ENCODE measurements at places on chromosomes 3 and 15. TPM values are rescaled to one million over a fixed set of nuclear protein-coding genes. Genes with fewer than 3 reads are reported as not detected.

DNA sequence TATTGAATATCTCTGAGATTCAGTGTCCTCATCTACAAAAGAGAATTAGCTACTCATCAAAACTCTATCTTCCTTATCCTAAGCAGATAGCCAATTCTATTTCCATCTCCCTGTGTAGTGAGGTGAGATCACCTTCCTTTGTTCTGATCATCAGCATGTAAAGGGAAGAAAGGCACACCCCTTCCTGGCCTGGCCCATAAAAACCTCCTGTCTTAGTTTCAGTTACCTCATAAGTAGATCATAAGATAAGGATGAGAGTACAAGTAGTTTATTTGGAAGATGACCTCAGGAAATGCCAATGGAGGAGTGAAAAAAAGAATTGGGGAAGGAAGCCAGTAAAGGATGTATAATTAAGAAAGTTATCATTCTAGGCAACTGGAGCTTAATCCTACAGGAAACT is 114.5 kb upstream of the GADL1 start:
- H3K27me3 ChIP-seq = no peaks in the 10 kb centered on the region
- DNase-seq = peak; percentile 10
- H3K36me3 ChIP-seq = no peaks in the 10 kb centered on the region

DNA sequence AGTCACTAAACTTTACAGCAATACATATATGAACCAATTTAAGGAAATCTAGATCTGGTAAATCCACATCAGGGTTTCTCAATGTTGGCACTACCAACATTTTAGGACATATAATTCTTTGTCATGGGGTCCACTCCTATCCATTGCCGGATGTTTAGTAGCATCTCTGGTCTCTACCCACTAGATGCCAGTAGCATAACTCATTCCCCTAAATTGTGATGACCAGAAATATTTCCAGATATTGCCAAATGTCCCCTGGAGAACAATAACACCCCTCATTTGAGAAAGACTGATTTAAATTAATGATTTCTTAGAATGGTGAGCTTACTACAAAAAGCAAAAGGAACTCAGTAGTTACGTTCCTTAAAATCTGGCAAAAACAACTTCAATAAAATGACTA is 23.1 kb upstream of the ANKRD28 start:
- H3K36me3 ChIP-seq = no peaks in the 10 kb centered on the region
- no peak overlapping the region for H3K4me3 ChIP-seq
- no peak overlapping the region for H3K27ac ChIP-seq
- H3K27me3 ChIP-seq = no peaks in the 10 kb centered on the region

DNA sequence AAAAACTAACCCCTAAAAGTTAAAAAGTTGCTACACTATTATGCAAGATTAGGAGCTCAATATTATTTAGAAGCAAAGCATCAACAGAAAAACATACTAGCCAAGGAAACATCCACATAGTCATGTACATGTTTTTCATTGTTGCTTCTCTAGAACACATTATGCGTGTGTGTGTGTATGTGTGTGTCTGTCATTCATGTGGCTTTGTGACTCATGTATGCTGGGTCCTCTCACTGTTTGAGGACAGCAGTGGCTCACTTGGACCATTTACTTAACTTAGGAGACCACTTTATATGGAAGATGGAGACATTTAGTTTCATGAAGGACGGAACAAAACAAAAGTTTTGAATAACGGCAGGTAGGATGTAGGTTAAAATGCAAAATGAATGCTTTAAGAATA is 219.4 kb upstream of the THBS1 start:
- no peak overlapping the region for H3K27ac ChIP-seq
- H3K36me3 ChIP-seq = no peaks in the 10 kb centered on the region
- no peaks in the 10 kb centered on the region for H3K27me3 ChIP-seq
- peaks cover 59% of the 10 kb centered on the region for H3K4me1 ChIP-seq

GRCh38 chr3:152328841-152329240 is 60.1 kb downstream of the MBNL1 start:
- peaks cover 44% of the 10 kb centered on the region for H3K4me1 ChIP-seq
- DNase-seq = peak; percentile 69
- no peaks in the 10 kb centered on the region for H3K27me3 ChIP-seq
- H3K27ac ChIP-seq = peak overlapping the region; percentile 51
- no peak overlapping the region for H3K4me3 ChIP-seq
- peaks cover 24% of the 10 kb centered on the region for H3K36me3 ChIP-seq

- H3K4me3 ChIP-seq = no peak overlapping the region
- H3K27ac ChIP-seq = peak overlapping the region; percentile 17
- no peaks in the 10 kb centered on the region for H3K27me3 ChIP-seq
- DNase-seq = no peak
- no peaks in the 10 kb centered on the region for H3K36me3 ChIP-seq
Measured at GRCh38 chr15:62975515-62975914, 67.0 kb upstream of the TPM1 start.

- no peak overlapping the region for H3K4me3 ChIP-seq
- H3K27me3 ChIP-seq = no peaks in the 10 kb centered on the region
- no peak for DNase-seq
- no peaks in the 10 kb centered on the region for H3K36me3 ChIP-seq
- no peaks in the 10 kb centered on the region for H3K4me1 ChIP-seq
Measured at GRCh38 chr3:62817678-62818077, 57.5 kb downstream of the CADPS start.

GRCh38 chr3:174202561-174202960 is 656.6 kb upstream of the NAALADL2 start:
- H3K4me1 ChIP-seq = no peaks in the 10 kb centered on the region
- no peak overlapping the region for H3K4me3 ChIP-seq
- no peaks in the 10 kb centered on the region for H3K27me3 ChIP-seq
- H3K36me3 ChIP-seq = no peaks in the 10 kb centered on the region
- DNase-seq = no peak
- H3K27ac ChIP-seq = no peak overlapping the region

DNA sequence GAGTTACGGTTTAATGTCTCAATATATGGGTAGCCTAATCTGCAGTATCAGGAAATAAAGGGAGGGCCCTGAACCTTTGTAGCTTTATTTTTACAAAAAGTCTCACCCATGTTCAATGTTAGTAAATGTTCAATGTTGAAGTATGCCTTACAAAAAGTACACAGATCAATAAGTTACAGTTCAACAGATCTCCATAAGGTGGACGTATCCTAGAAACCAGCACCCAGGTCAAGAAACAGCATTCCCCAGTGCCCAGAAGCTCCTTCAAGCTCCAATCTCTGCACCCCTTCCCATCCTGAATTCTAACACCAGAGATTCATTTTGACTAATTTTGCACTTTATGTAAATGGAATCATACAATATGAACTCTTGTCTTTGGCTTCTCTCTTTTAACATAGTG is 31.3 kb downstream of the COLQ start:
- H3K36me3 ChIP-seq = no peaks in the 10 kb centered on the region
- DNase-seq = no peak
- H3K27me3 ChIP-seq = no peaks in the 10 kb centered on the region
- no peak overlapping the region for H3K4me3 ChIP-seq

DNA sequence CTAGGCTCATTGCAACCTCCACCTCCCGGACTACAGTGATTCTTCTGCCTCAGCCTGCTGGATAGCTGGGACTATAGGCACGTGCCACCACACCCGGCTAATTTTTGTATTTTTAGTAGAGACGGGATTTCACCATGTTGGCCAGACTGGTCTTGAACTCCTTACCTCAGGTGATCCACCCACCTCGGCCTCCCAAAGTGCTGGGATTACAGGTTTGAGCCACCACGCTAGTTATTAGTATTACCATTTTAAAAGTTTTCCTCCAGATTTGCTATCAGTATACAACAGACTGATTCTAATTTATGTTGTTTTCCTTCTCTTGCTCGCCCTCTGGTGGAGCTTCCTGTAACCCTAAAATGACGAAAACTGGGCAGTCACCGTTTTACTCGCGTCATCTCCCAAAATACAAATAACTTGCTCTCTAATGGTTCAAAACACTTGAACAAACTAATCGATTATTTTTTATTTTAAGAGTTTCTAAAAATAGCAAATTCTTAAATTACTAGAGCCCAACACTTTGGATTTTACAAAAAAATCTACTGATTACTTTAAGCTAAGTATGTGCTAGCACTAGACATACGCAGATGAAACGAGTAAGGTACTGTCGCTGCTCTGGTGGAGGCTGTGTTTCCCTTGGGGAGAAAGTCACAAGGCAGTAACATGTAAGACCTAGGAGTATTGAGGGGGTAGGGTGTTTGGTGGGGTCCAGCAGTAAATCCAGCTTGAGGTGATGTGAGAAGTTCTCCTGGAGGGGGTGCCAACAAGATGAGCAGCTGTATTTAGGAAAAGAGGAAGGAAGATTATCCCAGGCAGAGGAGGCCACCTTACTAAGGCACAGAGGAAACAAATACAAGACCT is 203.3 kb downstream of the MBNL1 start:
- H3K4me1 ChIP-seq = no peaks in the 10 kb centered on the region
- H3K27me3 ChIP-seq = no peaks in the 10 kb centered on the region
- peak; percentile 47 for DNase-seq
- no peak overlapping the region for H3K4me3 ChIP-seq

DNA sequence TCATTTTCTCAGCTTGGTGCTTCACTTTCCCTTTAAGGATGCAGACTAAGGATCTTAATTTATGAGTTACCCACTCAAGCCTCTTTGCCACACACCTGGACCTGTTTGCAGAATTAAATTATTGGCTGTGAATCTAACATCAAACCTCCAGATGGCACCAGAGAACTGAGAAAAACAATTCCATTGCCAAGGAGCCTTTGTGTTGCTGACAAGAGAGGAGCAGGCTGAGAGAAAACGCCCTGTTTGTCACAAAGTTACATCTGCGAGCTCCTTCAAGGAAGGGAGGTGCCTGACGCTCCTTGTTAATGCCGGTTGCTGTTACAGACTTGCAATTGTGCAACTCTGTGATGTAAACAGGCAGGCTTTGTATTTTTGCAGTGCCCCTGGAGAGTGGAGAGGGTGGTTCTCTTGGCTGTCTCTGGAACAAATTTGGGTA is 36.3 kb upstream of the TMC3 start:
- no peaks in the 10 kb centered on the region for H3K36me3 ChIP-seq
- no peak overlapping the region for H3K27ac ChIP-seq
- 0 out of 2 replicates have a peak, but pooled peaks cover 6% of the 10 kb centered on the region for H3K4me1 ChIP-seq
- DNase-seq = peak; percentile 66
- H3K4me3 ChIP-seq = no peak overlapping the region

- peaks cover 8% of the 10 kb centered on the region for H3K36me3 ChIP-seq
- H3K4me3 ChIP-seq = no peak overlapping the region
- H3K27me3 ChIP-seq = no peaks in the 10 kb centered on the region
- H3K4me1 ChIP-seq = peaks cover 14% of the 10 kb centered on the region
Measured at GRCh38 chr3:17182166-17182565, 297.4 kb downstream of the PLCL2 start.

DNA sequence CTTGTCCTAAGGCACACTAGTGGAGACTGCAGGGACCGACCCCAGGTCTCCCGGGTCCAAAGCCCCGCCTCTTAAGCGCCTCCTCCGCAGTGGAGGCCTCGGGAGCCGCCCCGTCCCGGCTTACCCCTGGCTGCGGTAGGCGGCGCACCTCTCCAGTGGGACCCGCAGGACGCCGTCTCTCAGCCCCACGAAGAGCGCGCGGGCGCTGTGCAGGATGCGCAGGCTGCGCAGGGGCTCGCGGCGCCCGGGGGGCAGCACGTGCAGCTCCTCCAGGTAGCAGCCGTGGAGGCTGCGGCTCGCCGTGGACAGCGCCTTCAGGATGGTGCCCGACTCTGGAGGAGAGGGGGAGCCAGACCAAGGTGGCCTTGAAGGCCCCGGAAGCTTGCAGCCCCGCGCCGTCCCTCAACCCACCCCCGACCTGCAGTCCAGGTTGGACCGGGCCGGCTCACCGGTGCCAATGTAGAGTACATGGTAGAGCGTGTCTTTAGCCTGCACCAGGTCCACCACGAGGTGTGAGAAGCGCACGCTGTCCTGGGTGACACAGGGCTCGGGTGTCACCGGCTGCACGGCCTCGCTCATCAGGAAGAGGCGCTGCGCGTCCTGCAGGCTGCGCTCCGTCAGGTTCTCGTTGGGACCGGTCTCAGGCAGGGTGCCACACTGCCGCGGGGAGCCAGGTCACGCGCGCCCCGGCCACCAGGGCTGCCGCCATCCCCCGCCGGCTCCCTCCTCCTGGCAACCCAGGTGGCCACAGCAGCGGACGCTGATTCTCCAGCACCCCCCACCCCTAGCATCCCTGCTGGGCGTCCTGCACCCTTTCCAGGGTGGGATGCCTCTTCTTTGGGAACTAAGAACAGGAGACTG is 105.5 kb downstream of the SEMA5B start:
- no peak for DNase-seq
- H3K4me3 ChIP-seq = no peak overlapping the region
- H3K36me3 ChIP-seq = no peaks in the 10 kb centered on the region
- H3K27ac ChIP-seq = no peak overlapping the region

DNA sequence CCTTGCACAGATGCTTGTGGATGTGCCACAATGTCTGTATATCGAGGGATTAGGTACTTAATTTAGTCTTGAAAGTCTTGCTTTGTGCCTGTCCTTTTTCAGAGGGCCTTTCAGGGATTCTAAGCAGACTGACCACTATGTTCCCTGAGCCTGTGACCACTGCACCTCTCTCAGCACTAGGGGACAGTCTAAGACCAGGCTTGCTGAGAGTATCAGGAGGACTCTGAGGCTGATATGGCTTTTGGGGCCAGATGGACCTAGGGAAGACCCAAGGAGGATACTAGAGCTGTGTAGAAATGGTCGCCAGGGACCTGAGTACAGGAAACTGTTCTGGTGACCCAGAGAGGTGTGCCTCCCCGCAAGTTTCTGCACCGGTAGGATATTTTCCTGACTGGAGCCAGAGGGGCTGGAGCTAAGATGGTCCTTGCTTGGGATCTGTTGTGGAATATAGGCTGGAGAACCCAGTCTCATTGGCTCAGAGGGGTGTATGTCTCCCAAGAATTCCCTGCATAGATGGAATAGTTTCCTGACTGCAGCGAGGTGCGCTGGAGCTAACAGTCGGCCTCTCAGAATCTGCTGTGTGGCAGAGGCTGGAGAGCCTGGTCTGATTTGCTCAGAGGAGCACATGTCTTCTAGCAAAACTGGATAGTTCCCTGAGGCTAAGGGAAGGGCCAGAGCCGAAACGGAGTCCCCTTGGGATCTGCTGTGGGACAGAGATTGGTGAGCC is 213.2 kb upstream of the DCBLD2 start:
- no peaks in the 10 kb centered on the region for H3K27me3 ChIP-seq
- no peak overlapping the region for H3K4me3 ChIP-seq
- H3K27ac ChIP-seq = no peak overlapping the region
- H3K36me3 ChIP-seq = no peaks in the 10 kb centered on the region

The HESX1 gene
- not detected for total RNA-seq

The PDZRN3 gene
- total RNA-seq = 0.68 TPM

The ITGB5 gene
- 84.6 TPM for total RNA-seq

The ROBO2 gene
- not detected for total RNA-seq

The GPR62 gene
- not detected for total RNA-seq

Measured in SJSA1 (cell line).